ENCODE measurements at places on chromosomes 11 and 22.

DNA sequence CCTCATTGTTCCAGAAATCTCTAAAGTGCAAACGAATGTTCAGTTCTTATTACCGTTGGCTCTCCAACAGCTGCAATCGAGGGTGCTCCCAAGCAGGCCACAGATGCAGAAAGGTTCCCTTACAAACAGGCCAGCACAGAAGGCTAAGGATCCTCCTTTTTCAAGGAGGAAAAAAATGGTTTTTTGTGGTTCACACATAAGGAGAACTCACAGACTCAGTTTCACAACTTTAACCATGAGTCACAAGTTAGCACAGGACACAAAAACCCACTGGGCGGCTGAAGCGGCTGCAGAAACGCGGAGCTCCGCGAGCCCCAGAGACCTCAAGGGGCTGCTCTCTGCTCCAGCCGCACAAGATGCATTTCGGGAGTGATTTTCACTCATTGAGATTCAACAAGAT, 98.2 kb upstream of the PRR5 start:
- no peak for DNase-seq

DNA sequence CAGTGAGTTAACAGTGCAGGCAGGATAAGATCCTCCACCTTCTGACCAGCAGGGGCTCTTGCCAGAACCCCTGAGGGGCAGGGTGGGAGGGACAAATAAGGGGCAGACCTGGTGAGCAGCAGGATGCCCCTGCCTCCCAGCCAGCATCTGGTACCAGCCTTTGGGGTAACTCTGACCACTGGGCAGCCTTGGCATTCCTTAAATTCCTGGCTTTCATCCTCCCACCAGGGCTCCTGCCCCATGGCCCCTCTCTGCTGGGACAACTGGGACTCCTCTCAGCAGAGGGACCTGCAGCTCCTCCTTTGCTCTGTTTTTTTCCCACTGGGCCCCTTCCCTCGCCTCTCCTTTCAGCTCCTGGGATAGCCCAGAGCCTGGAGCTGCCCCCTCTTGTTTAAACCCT, 98.0 kb upstream of the CD82 start:
- no peak for DNase-seq

- DNase-seq, result peak; percentile 87
These were observed 906.9 kb downstream of the BRD1 start for GRCh38 chr22:48920776-48921241.

- no peak for DNase-seq
These were observed 184.2 kb downstream of the FAM76B start for GRCh38 chr11:95605271-95605940.

- no peak for DNase-seq
These were observed 88.3 kb downstream of the LUZP2 start for GRCh38 chr11:24585192-24585591.

DNA sequence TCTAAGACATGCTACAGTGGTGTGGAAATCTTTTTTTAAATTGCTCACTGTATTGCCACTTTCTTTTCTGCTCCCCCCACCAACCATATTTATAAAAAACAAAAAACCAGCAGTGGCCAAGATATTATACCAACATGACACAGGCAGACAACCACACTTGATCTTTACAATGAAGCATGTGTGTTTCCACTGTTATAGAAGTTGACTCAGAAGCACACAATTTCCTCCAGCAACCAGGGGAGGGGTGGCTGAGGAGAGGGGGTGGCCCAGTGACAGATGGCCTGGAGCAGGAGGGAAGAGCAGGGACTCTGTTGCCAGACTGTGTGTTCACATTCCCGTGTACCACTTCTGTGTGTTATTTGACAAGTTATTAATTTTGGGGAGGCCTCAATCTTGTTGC, 14.8 kb downstream of the CD59 start:
- DNase-seq, result no peak

- DNase-seq, result no peak
These were observed 9.4 kb downstream of the CNGA4 start for GRCh38 chr11:6248248-6248647.

DNA sequence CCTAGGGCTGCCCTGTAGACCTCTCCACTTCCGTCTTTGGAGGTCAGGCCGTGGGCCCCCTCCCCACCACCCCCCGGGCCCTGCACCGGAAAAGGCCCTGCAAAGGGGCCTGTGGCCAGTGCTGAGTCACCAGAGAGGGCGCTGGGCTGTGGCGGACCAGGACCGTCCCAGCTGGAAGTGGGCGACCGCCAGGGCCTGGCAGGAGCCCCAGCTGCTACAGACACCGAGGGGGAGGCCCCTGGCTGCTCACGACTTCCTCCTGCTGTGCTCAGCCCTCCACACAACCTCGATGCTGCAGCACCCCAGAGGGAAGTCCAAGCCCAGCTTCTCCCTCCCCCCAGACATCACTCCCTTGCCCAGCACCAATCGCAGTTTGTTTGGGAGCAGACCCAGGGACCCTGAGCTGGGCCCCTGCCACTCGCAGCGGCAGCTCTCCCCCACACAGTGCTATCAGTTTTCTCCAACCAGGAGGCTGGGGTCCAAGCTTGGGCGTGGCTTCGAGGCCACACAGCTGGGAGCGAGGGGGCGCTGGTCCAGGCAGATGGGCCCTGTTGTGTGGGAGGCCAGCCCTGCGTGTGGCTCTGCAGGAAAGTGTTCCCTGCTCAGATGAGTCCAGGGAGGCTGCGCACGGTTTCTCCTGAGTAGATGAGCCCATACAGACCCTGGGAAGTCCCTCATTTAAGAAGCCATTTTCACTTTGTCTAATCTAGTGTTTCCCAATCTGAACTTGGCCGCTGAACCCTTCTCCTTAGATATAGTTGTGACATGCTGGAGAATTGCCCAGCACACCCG, 5.6 kb upstream of the SH3BP1 start:
- DNase-seq, result peak; percentile 43

DNA sequence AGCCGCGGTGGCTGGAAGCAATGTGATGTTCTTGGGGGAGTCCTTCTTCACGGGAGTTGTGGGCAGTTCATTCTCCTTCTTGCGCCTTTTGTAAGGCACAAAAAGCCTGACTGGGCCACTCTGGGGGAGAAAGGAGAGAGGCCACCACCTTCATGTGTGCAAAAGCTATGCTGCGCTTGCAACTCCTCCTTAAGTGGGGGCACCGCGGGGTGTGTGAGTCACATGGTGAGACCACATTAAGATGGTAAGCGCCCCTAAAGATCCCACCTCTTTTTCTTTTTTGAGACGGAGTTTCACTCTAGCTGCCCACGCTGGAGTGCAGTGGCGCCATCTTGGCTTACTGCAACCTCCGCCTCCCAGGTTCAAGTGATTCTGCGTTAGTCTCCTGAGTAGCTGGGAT, 14.1 kb downstream of the DEAF1 start:
- no peak for DNase-seq
